Hematopoietic multipotent progenitor cell treated with erythropoietin and hydrocortisone succinate and interleukin-3 and kit ligand, for 15 days (in vitro differentiated cells): ENCODE measurements at places on chromosomes 6 and 20.

DNA sequence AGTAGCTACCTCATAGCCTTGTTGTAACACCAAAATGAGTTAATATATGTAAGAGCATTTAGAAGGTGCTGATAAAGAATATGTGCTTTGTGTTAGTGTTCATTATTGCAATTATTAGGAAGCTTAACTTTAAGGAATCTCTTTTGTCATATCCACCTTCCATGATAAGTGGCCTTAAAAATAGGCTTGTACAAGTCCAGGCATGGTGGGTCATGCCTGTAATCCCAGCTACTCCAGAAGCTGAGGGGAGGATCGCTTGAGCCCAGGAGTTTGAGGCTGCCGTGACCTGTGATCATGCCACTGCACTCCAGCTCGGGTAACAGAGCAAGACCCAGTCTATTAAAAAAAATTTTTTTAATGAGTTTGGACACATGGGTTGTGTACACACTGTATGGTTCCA is 285.5 kb downstream of the ZFAND3 start:
- no peak for DNase-seq

DNA sequence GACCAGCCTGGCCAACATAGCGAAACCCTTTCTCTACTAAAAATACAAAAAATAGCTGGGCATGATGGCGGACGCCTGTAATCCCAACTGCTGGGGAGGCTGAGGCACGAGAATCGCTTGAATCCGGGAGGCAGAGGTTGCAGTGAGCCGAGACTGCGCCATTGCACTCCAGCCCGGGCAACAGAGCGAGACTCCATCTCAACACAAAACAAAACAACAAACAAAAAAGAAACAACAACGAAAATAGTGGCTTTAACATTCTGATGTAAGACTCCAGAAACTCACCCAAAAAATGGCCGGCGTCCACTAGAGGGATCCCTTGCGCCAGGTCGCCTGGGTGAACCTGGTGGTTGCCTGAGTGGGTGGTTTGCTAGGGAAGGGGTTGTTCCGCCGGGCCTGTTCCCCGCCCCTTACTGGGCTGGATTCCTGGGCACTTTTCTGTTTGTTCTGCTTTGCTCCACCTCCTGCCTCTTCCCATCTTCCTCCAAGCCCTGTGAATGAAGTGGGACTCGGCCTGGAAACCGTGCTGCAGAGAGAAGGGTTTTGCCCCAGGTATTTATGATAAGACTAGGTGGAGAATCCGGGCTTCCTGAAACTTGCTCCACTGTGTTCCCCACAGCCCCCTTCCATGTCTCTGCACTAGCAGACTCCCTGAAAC is 1.5 kb downstream of the PABPC1L start:
- peak; percentile 57 for DNase-seq

DNA sequence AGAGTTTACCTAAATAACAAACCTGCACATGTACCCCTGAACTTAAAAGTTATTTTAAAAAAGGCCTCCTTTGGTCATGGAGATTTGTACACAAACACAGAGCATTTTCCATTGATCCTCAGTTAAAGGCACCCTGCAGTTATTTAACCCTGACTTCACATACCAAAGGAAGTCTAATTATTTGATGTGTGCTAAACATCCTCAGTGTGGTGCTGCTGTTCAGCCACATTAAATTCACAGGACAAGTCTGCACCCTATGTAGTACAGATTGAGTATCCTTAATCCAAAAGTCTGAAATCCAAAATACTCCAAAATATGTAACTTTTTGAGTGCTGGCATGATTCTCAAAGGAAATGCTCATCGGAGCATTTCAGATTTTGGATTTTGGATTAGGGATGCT is 21.4 kb downstream of the KCNQ5 start:
- no peak for DNase-seq

GRCh38 chr6:2576499-2576898 is 174.2 kb downstream of the MYLK4 start:
- DNase-seq: no peak
